ENCODE measurements at places on chromosomes 6 and 20.

DNA sequence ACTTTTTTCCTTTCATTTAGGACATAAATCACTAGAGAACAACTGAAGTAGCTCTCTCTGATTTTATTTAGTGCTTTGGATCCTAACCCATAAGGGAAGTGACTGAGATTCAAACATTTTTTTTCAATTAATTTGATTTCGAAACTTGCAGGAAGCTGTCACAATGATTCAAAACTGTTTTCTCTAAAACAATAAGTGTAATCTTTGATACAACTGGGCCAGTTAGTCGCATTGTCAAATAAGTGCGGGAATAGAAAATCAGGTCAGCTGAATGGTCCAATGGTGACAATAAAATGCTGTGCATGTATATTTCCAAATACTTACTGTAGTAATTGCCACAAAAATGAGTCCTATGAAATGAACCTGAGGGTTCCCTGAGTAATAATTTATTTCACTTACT, 930.8 kb downstream of the TFAP2A start:
- no peak for DNase-seq
- H3K4me1 ChIP-seq, result peaks cover 5% of the 10 kb centered on the region
- no peak overlapping the region for H3K27ac ChIP-seq
- H3K36me3 ChIP-seq, result no peaks in the 10 kb centered on the region
- H3K4me3 ChIP-seq, result no peak overlapping the region

DNA sequence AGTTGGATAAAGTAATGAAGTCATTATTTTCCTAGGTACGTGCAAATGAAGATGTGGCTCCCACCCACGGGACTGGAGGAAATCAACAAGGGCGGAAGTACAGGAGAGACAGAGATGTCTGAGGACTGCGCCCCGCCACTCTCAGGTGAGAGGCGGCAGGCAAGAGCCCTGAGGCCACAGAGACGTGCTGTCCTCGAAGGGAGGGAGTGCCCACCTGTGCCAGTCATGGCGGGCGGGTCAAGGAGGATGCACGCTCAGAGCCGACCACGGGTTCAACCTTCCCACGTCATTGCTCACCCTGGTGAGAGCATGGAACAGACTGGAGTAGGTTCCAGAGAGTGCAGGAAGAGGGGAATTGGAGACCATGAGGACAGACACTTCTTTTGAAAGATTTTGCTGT, 12.7 kb downstream of the CST8 start:
- H3K36me3 ChIP-seq, result no peaks in the 10 kb centered on the region
- H3K4me1 ChIP-seq, result no peaks in the 10 kb centered on the region
- H3K27ac ChIP-seq, result no peak overlapping the region
- no peak overlapping the region for H3K4me3 ChIP-seq

DNA sequence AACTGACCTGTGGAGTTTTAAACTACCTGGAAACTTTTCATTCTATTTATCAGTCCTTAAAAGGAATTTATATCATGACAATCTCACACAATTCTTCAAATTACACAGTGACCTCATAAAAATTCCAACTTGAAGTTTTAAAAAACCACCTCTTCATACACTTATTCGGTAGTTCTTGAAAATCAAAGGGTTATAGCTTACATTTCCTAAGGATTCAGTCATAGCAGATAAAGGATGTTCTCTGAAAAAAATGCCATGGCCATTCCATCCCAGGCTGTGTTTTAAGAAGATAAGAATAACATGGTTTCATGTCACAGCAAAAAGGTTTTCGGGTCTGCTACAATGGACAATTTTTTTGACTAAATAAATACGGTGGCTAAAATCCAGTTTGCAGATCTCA, 41.2 kb downstream of the GOPC start:
- no peaks in the 10 kb centered on the region for H3K36me3 ChIP-seq
- H3K4me3 ChIP-seq, result no peak overlapping the region
- H3K27me3 ChIP-seq, result no peaks in the 10 kb centered on the region
- no peak overlapping the region for H3K27ac ChIP-seq
- no peak for DNase-seq
- no peaks in the 10 kb centered on the region for H3K4me1 ChIP-seq

DNA sequence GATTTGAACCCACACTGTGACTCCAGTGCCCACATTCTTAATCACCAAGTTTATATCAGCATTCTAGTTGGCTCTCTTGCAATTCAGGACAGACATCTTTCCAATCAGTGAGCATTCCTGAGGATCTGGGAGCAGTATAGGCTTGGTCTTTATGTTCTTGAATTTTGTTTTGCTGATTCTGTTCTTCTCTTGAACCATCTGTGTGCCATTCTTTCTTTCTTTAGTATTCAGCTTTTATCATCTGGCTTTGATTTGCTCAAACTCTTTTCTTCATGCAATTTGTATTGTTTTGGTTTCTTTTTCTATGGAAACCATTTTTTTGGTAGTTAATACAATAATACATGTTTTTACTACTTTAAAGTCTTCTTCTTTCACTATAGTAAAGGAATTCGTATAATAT, 162.4 kb downstream of the CD109 start:
- DNase-seq, result no peak
- no peaks in the 10 kb centered on the region for H3K36me3 ChIP-seq
- no peak overlapping the region for H3K4me3 ChIP-seq
- H3K27me3 ChIP-seq, result no peaks in the 10 kb centered on the region
- H3K4me1 ChIP-seq, result no peaks in the 10 kb centered on the region

GRCh38 chr6:137811121-137811915, 55.7 kb upstream of the TNFAIP3 start:
- no peak overlapping the region for H3K27ac ChIP-seq
- H3K4me3 ChIP-seq, result peak overlapping the region; percentile 8
- H3K27me3 ChIP-seq, result no peaks in the 10 kb centered on the region
- no peaks in the 10 kb centered on the region for H3K4me1 ChIP-seq

DNA sequence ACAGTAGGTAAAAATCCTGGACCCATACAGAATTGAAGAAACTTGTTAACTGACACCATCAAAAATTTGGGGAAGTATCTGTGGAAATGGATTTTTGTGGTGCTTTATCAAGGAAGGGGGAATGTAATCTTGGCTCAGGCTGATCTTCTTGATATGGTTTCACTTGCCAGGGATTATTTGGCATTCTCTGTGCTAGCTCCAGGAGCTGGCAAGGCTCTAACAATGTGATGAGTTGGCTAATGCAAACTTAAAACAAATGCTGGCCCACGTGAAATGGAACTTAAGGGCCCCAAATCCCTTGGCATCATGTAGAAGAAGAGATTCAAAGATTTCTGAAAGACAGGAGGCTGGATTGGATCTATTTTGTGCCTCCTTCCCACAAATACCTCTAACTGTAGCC, 13.1 kb downstream of the KCNS1 start:
- H3K36me3 ChIP-seq, result no peaks in the 10 kb centered on the region
- peaks cover 5% of the 10 kb centered on the region for H3K4me1 ChIP-seq
- peak; percentile 29 for DNase-seq

All from fibroblast of lung (primary cell).